Activated CD8-positive, alpha-beta memory T cell treated with anti-CD3 and anti-CD28 coated beads for 4 hours (primary cell): ENCODE measurements at places on chromosomes 13 and 19.

GRCh38 chr19:3521104-3521445, 15.0 kb downstream of the FZR1 start:
- DNase-seq: no peak

GRCh38 chr19:13600802-13601201, 94.5 kb upstream of the CACNA1A start:
- no peak for DNase-seq

DNA sequence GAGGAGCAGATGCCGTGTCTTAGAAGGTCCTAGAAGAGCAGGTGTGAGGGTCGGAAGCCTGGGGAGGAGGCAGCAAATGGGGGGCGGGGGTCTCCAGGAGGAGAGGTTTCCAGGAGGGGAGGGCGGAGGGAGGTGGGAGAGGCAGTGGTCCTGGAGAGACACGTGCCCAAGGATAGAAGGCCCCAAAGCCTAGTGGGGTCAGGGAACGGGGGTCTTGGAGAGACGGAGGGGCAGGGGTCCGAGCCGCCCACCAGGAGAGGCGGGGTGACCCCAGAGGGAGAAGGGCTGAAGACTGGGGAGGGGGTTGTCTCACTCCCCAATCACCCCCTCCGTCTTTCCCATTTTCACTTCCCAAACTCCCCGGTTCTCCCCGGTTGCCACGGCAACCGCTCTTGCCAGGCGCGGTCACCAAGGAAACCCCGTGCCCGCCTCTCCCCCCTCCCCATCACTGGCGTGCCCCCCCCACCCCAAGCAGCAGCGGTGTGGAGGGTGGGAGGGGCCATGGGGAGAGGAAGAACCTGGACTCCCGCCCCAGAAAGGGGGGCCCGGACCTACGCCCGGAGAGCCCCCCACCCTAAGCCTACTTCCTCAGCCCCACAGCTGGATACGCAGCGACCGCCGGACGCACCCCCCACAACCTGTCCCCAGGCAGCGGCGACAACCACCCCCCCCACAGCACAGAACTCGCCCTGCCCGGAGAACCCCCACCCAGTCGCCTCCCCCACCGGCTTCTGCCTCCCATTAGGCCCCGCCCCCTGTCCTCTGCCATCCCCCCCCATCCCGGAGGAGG, 988 bp downstream of the LRRC4B start:
- no peak for DNase-seq

DNA sequence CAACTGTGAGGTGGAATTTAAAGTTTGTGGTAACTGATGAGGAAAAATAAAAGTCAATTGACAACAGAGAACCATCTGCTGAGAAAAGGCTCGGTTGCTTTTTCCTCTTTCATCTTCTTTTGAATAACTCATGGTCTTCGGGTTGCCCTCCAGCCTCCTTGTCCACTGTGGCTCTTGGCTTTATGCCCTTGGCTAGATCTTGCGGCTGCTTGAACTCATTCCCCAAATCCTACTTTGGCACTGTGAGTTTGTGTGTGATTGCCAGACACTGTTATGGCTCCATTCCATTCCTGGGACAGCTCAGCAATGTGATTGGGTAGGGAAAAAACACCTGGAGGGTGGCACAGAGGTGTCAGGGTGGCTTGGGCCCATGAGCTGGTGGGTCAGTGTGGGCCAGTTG, 387.4 kb downstream of the DLEU7 start:
- no peak for DNase-seq

GRCh38 chr13:112346173-112346898, 29.8 kb upstream of the SPACA7 start:
- DNase-seq: no peak

GRCh38 chr19:1220976-1221903, 15.7 kb downstream of the STK11 start:
- DNase-seq: no peak

- DNase-seq: no peak
Observed at GRCh38 chr19:5952193-5953029, 25.5 kb downstream of the RANBP3 start.
